ENCODE measurements at places on chromosomes 4 and X.
A peak's percentile ranks its signal among the peaks of the same experiment; 100 is the strongest.

GRCh38 chrX:50168241-50168687, 32.5 kb downstream of the AKAP4 start:
- no peak for DNase-seq

- DNase-seq, result no peak
Observed at GRCh38 chr4:158760866-158761265, 8.0 kb upstream of the FNIP2 start.

GRCh38 chrX:74242050-74242449, 61.9 kb upstream of the ZCCHC13 start:
- no peak for DNase-seq

GRCh38 chr4:25962393-25962792, 48.4 kb downstream of the SMIM20 start:
- DNase-seq, result no peak

GRCh38 chr4:7753931-7754465, 185.7 kb downstream of the AFAP1 start:
- no peak for DNase-seq

DNA sequence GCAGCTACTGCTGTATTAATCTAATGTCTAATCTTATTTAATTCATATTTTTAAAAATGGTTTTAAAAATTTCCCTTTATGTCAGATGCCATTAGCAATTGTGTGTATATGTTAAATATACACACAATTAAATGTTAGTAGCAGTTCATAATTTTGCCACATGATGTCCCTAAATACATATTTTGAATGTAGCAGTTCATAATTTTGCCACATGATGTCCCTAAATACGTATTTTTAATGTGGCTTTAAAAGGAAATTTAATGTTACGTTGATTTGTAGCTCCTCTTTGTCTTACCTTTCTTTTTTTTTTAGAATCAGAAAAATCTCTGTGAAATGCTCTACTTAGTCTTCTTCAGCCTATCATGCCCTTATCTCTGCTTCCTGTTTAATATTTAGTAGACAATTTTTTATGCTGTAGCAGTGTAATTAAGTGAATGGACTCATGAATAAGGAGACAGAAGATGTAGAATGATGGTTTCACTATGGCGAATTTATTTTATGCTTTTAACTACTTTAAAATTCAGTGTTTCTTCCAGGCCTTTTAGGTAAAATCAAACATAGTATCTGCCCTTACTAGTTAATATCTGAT, 26.1 kb downstream of the RBM46 start:
- DNase-seq, result peak; percentile 19

DNA sequence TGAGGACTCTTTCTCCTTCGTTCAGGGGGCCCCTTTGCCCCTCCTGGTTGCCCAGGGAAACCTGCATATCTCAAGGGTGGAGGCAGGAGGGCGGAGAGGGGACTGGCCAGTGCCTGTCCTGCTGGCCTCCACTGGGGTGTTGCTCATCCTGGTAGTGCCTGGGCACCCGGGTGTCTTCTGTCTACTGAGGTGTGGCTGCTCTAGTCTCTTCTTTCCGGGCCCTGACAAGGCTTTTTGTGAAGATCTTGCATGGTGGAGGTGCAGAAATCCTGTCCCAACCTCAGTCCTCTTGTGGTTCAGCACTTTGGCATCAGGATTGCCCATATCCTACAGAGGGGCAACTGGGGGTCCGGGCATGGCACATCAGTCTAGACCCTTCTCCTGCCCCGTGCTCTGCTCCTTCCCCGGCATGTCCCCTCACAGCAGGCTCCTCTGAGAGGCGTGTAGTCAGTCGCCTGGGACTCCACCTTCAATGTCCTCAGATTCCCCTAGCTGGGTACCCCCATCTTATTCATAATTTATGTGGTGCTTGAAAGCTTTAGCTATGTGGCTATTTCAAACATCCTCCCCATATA, 1.9 kb downstream of the CCDC110 start:
- no peak for DNase-seq

GRCh38 chrX:29851857-29852605, 363.3 kb upstream of the MAGEB2 start:
- no peak for DNase-seq
